ENCODE measurements at places on chromosomes 6 and 20.

DNA sequence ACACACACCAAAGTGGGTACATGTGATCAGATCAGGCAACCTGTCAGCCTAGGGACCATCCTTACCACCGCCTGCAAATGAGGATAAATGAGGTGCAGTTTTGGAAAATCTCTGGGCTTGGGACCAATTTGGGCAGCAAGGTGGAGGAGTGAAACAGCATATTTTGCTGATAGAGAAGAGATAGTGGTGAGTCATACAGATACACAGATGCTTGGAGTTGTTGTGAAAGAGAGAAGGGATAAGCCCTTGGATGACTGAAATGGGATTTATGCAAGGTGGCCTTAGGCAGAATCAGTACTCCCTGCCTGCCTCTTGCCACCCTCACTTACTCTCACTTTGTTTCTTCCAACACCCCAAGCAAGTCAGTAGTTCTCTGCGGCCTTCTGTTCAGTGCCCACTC is 34.7 kb downstream of the BMP2 start:
- DNase-seq = no peak

- DNase-seq = peak; percentile 7
Measured at GRCh38 chr6:105753620-105754211, 332.4 kb upstream of the PRDM1 start.

GRCh38 chr6:111030008-111031007 is 48.5 kb downstream of the RPF2 start:
- DNase-seq = no peak

GRCh38 chr20:59400708-59401107 is 100.3 kb downstream of the EDN3 start:
- no peak for DNase-seq

DNA sequence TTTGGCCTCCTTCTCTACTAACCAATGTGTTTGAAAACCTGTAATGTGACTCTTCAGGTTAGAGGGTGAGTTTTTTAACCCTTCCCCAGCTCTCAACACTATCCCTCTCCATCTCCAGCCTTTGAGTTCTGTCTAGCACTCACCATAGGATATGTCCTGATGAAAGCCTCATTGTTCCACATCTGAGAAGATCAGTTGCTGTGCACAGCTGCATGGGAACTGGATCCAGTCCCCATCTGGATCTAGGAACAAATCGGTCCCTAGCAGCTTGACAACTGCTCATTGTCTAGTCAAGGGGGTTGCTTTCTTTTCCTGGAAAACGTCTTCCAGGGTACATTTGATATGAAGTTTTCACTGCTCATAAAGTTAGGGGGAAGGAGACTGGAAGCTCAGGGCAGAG is 45.4 kb upstream of the AGPAT4 start:
- peak; percentile 54 for DNase-seq

DNA sequence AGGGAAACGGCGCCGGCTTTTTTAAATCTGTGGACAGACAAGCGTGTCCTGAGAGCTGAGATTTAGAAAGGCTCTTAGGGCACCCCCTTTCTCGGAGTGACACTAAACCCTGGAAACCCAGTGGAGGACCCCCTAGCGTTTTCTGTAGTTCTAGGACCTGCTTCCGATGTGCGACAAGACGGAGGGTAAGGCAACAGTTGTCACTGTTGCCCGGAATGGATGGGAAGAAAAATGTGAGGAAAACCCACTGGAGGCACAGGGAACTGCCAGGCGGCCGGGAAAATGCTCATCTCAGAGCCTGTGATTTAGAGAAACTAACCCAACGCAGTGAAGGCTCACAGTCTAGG is 551 bp upstream of the ATP5F1E start:
- DNase-seq = no peak

- DNase-seq = no peak
Measured at GRCh38 chr6:100913400-100914276, 32.5 kb upstream of the ASCC3 start.

DNA sequence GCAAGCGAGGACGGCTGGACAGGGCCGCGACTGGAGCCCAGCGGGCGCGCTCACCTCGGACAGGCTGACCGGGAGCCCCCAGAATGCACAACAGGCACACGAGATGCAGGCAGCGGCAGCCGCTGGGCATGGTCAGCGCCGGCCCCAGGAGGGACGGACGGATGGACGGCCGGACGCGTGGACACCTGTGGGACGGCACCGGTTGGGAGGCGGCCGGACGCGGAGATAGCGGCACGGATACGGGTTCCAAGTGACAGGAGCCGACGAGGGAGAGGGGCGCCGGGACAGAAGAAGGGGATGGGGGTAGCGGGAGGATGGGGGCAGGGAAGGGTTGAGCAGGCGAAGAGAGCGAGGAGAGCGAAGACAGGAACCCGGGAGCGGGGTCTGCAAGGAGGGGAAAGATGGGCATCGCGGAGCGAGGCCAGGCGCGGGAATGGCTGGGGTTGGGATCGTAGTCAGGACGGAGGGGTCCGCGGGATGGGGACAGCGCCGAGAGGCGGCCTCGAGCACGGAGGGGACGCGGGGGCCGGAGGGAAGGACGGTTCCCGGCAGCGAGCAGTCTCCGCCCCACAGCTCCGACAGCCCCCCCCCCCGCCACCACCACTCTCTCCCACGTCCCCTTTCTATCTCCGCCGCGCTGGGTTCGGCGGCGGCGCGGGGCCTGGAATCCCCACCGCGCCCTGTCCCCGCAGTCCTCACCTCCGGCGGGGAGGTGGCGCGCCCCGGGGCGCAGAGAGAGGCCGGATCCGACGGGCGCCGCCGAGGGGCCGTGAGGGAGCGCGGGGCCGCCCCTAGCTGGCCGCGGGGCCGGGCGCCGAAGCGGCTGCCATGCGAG is 435 bp downstream of the DLK2 start:
- peak; percentile 61 for DNase-seq

- DNase-seq = no peak
Measured at GRCh38 chr6:43280234-43280633, 17.8 kb upstream of the SLC22A7 start.

GRCh38 chr6:6402006-6402405 is 81.5 kb upstream of the F13A1 start:
- no peak for DNase-seq

GRCh38 chr20:14569641-14570040 is 232.2 kb upstream of the FLRT3 start:
- DNase-seq = no peak

DNA sequence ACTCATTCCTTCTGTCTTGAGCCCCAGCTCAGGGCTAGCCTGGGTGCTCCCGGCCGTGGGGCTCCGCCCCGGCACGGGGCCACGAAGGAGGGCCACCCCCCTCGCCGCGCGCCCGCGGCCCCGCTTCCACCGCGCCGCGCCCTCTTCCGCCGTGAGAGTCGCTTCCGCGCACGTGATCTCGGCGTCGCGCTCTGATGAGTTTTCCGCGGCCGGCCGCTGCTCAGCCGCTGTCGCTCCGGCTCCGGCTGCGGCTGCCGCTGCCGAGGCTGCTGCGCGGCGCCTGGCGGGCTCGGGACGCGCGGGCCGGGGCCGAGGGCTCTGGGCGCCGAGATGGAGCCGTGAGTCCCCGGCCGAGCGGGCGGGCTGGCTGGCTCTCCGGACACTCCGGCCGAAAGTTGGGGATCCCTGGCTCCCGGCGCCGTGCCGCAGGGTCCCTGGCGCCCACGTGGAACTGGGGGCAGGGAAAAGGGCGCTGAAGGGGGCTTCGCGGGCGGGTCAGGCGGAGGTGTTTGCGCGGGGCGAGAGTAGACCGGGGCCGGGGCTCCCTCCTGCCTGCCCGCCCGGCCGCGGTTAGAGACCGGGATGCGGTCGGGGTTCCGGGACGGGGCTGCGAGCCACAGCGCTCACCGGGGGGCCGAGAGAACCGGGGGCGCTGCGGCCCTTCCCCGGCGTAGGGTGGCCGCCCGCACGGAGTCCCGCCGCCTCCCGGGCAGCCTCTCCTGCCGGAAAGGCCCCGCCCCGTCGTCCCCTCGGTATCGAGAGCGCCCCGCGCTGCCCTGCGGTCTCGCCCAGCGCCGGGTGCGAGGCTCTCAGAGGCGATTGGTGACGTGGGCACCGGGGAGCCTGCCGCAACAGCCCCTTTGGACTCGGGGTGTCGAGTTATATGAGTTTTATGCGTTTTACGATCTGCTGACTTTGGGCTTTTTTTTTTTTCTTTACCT is at the start of gene TMEM181:
TMEM181 (plus strand) TSS at position 197 of the 941 bp plus-strand sequence; CDS start at position 331, 134 bp downstream.
- peak; percentile 60 for DNase-seq

- DNase-seq = no peak
Measured at GRCh38 chr6:129786548-129786947, 74.6 kb downstream of the TMEM244 start.

- DNase-seq = no peak
Measured at GRCh38 chr6:17197607-17198006, 83.6 kb upstream of the RBM24 start.

DNA sequence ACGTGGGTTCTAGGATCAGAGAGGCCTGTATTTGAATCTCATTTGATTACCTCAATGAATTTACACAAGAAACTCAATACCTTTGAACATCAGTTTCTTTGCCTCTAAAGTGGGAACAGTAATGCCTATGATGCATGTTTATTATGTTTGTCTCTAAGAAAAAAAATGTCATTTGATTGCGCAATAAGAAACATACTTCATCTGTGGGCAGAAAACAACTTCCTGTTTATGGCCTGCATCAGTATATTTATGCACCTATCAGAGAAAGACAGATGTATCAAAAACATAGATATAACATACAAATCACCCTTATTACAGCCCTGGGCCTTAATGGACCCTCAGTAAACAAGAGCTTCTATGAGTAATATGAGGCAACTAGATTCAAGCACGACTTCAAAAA is 516.4 kb upstream of the ARID1B start:
- no peak for DNase-seq

GRCh38 chr6:104606361-104606760 is 253.4 kb downstream of the HACE1 start:
- DNase-seq = no peak

GRCh38 chr6:115071962-115072361 is 729.1 kb upstream of the HS3ST5 start:
- DNase-seq = no peak

DNA sequence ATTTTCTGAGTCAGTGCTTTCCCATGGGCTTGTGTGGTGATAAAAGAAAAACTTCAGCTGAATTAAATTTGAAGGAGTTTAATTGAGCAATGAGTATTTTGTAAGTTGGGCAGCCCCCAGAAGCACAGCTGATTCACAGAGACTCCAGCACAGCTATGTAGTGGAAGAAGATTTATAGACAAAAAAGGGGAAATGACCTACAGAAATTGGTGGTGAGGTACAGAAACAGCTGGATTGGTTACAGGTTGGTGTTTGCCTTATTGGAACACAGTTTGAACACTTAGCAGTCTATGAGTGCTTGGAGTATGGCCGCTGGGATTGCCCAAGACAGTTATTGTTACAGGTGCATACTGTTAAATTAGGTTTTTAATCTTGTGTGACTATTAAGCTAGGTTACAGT is 96.9 kb upstream of the PTPRK start:
- no peak for DNase-seq
